Heart left ventricle (tissue), 16 donors: ENCODE measurements at places on chromosomes 12 and 14. TPM values are rescaled to one million over a fixed set of nuclear protein-coding genes. Genes with fewer than 3 reads are reported as not detected.

The FOXA1 gene
- total RNA-seq, result not detected

The FITM1 gene
- 247 TPM for total RNA-seq

The ART4 gene
- 2.0 TPM for total RNA-seq

The TCL1A gene
- total RNA-seq, result not detected

The TSPAN8 gene
- 0.23 TPM for total RNA-seq

The MAP1LC3B2 gene
- 2.3 TPM for total RNA-seq

The SDS gene
- 1.5 TPM for total RNA-seq

The TAS2R31 gene
- total RNA-seq, result not detected

The RILPL2 gene
- 1.7 TPM for total RNA-seq

The ENDOU gene
- 0.19 TPM for total RNA-seq

The RNF212B gene
- not detected for total RNA-seq

The KERA gene
- not detected for total RNA-seq

The SLC7A7 gene
- total RNA-seq, result 3.8 TPM

The MANSC4 gene
- total RNA-seq, result not detected

The CCDC177 gene
- total RNA-seq, result not detected

The ZCCHC8 gene
- total RNA-seq, result 7.3 TPM
